ENCODE measurements at places on chromosomes 2 and 18.

- no peak for DNase-seq
Observed at GRCh38 chr2:160315337-160315736, 115.3 kb upstream of the ITGB6 start.

DNA sequence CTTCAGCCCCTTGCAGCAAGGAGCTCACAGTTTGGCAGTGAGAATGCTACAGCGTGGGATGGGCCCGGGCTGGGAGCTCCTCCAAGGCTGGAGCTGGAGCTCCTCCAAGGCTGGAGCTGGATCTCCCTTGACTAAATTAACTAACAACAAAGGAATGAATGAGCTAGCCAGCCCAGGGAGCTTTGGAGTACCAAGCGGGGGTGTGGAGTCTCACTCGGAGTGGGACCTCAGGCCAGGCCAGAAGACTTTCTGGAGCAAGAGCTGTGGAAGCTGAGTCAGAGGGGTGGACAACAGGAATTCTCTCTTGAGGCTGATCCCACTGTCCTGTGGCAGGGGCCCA lies 244.7 kb upstream of the HS6ST1 start:
- DNase-seq, result no peak

DNA sequence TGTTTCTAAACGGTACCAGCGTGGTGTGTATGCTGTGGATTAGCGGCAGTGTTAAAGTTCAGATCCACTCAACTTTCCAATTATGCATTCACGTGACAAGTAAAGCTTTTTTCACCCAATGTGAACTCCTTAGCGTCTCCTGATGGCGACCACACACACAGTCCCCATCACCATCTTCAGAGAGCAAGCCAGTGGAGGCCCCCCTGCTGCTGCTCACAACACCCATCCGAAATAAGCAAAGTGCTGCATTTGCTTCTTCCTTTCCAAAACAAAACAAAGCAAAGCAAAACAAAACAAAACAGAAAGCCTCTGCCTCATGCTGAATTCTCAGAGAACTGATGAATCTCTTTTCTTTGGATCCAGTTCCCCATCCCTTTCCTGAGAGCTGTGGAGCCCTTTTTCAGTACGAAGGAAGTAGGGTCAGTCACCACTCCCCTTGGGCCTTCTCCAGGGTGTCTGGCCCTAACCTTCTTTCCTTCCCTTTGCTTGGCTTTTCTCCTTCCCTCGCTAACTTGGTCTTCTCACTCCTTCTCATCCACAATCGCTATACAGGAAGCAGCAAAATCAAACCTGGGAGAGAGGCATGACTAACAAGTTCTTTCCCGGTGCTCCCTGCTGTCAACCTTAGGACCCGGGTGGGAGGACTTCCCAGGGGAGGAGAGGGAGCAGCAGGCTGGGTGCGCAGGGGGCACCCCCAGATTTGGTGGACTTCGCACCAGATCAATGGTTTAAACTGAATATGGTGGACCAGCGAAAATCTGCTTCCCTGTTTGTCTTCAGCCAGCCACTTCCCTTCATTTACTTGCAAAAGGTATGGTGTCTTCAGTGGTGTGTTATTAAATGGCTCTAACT lies 56.0 kb downstream of the NRP2 start:
- no peak for DNase-seq

- DNase-seq, result peak; percentile 64
Observed at GRCh38 chr2:7209757-7210555, 292.7 kb downstream of the RNF144A start.

DNA sequence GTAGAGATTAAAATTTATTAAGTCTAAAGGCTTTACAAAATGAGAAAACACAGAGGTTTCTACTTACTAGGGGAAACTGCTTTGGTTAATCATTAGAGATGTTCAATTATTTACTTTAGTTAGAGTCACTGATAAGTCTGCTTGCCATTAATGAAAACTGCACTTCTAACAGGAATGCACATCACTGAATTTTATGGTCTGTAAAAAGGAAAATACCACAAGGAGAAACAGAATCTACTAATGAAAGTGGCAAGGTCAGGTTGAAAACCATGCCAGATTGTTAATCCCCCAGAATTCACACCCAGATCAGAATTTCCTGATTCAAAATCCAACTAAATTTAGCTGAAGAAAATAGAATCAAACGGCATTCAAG lies 90.5 kb upstream of the GRB14 start:
- DNase-seq, result no peak

GRCh38 chr18:14949800-14950664 lies 202.1 kb downstream of the ANKRD30B start:
- DNase-seq, result no peak

DNA sequence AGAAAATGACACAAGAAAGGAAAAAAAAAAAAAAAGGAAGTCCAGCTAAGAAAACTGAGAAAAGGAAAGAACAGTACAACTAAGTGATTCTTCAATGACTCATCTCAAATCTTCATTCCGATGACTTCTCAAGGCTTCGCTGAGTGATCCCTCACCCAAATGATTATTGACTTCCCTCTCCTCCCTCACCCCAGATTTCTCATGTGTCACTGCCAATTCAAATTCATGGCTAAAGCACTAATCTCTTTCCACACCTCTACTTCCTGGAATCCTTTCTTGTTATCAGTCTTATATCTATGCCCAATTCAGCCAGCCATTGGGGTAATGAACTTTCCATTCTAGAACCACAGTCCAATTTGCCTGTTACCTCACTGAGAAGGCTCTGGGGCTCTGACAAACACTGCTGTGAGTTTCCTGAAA lies 7.2 kb upstream of the ABCB11 start:
- DNase-seq, result no peak

GRCh38 chr2:175251425-175252041 lies 70.0 kb upstream of the ATP5MC3 start:
- DNase-seq, result peak; percentile 65

DNA sequence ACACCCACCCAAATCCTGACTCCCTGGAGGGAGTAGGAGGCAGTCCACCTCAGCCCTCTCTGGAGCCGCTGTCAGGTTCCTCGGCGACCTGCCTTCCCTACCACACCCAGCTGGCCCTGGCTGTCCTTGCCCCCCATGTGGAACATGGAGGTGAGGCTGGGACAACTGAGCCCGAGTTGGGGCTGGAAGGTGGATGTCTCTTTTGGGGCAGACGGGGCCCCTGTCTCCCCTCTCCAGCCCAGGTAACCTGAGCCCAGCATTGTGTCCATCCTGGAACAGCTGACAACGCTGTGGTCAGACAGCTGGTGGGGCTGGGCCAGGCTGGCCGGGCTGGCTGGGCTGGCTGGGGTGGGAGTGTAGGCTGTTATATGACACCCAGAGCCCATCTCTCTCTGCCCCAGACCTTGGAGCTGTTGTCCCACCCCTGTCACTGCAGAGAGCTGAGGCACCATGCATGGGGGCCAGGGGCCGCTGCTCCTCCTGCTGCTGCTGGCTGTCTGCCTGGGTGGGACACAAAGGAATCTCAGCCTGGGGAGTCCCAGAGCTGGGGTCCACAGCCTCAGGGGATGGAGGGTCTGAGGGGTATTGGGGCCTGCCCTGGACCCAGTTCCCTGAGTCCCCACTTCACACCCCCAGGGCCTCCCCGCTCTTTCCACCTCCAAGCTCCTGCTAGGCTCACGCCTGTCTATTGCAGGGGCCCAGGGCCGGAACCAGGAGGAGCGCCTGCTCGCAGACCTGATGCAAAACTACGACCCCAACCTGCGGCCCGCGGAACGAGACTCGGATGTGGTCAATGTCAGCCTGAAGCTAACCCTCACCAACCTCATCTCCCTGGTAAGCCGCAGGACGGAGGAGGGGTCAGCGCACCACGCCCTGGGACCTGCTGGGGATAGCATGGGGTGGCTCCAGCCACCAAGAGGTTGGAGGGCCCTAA lies at the start of gene CHRNG:
CHRNG (plus strand) TSS at position 395 of the 934 bp plus-strand sequence; CDS start at position 451, 56 bp downstream.
- no peak for DNase-seq

- DNase-seq, result no peak
Observed at GRCh38 chr2:162198239-162198638, 45.0 kb downstream of the FAP start.

GRCh38 chr18:11021477-11021876 lies 127.9 kb downstream of the PIEZO2 start:
- no peak for DNase-seq

DNA sequence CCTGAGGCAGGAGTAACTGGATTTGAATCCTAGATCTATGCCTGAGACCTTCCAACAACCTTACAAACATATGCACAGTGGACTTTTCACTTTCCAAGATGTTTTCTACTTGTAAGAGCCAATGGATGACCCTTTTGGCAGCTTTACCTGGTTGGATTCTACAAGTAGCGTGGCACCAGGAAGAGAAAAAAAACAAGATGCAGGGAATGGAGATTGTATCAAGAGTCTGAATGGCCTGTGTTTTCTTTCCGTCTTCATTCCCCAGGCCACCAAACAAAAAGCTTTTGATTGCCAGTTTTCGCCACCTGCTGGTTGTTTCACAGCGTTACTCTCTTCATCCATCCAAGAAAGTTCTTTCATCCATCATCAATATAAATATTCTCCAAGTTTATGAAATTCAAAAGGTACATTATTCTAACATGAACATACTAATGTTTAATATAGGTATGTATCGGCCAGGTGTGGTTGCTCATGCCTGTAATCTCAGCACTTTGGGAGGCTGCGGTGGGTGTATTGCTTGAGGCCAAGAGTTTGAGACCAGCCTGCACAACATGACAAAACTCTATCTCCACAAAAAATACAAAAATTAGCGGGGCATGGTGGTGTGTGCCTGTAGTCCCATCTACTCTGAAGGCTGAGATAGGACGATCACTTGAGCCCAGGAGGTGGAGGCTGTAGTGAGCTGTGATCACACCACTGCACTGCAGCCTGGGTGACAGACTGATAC lies 3.5 kb upstream of the BCL2 start:
- peak; percentile 81 for DNase-seq

GRCh38 chr2:39334529-39334928 lies 90.8 kb upstream of the CDKL4 start:
- no peak for DNase-seq

GRCh38 chr2:223967981-223968380 lies 10.7 kb downstream of the MRPL44 start:
- no peak for DNase-seq

DNA sequence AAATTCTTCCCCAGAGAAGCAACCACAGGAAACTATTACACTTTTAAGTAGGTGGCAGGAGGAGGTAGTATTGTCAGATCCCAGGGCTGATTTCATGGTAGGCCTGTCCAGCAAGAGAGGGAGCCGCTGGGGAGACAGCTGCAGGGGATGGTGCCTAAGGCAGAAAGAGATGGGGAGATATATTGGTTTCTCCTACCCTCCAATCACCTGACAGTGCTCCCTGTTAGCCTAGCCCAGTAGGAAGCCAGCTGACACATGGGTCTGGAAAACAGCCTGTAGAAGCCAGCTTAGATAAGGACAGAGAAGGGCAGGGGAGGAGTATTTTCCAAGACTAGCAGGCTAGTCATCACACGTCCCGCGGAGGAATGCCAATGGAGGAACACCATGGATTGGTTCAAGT lies 8.2 kb upstream of the SPOPL start:
- no peak for DNase-seq

- peak; percentile 55 for DNase-seq
Observed at GRCh38 chr2:7053650-7054265, 136.5 kb downstream of the RNF144A start.
